ENCODE measurements at places on chromosomes 16 and 17.

DNA sequence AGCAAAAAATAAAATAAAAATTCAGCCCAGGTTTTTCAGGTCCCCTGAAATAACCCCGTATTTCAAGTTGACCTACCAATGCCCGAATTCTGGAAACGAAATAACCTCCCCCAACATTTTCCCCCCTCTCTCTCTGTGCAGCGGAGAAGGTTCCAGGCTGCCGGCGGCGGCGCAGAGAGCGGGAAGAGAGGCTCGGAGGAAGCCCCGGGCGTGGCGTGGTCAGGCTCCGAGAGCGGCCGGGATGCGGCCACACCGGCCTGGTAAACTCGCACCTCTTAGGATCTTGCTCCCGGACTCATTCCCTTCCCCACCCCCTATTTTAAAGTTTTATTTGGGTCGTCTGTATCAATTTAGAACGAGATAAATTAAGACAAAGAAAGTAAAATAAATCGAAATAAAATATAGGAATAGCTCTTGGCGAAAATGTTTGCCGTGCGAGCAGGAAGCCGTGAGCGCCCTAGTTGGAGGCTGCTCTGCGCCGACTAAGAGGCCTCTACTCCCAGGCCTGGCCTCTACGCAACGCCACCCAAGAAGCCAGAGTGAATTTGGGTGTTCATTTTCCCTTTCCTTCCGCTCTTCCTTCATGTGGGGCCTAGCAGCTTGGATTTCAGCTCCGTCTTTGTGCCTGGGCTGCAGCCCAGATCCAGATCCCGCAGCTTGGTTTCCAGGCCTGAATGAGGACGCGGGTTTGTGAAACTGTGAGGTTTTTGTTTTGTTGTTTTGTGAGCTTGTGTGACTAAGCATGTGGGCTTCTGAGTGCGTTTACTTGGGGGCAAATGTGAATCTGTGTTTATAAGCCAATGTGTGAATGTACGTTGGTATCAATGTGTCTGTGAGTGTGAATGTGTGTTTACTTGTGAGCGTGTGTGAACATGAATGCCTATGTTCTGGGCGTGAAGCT, 1.5 kb upstream of the HOXB6 start:
- no peak for DNase-seq

DNA sequence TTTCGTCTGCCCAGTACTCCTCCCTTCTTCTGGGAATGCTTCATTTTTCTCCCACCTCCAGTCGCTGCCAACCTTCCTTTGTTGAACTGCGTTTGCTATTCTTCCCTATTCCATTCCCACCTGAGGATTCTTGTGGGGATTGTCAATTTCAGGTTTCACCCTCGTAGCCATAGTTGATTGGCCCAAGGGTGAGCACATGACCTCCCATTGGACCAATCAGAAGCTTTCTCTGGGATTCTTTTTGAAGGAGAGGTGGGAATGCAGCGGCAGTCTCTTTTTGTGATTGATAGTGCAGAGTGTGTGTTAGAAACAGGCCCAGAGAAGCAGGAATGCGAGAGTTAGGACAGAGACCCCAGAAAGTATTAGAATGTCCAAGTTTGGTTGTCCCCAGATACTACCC, 49.1 kb upstream of the GPRC5B start:
- DNase-seq, result no peak

DNA sequence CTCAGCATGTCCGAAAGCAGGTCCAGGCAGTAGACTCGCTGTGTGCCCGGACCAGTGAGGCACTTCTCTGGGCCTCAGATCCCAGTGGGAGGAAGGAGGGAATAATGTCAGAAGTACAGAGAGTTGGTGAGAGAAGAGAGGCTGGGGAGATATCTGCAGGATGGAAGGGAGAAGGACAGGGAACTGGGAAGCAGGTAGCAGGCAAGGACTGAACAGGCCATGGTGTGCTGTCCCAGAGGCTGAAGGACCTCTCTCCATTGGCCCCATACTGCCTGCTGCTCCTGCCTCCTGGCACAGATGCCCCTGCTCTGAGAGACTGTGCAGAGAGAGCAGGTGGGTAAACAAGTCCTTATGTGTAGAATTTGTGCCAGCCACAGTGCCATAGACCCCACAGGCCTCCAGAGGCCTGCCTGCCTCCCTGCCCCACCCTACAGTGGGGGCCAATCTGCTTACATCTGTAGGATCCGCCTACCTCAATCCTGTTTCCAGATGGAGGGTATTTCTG, 34.2 kb upstream of the CRHR1 start:
- no peak for DNase-seq

GRCh38 chr17:2503627-2504026, 8.1 kb downstream of the METTL16 start:
- no peak for DNase-seq

DNA sequence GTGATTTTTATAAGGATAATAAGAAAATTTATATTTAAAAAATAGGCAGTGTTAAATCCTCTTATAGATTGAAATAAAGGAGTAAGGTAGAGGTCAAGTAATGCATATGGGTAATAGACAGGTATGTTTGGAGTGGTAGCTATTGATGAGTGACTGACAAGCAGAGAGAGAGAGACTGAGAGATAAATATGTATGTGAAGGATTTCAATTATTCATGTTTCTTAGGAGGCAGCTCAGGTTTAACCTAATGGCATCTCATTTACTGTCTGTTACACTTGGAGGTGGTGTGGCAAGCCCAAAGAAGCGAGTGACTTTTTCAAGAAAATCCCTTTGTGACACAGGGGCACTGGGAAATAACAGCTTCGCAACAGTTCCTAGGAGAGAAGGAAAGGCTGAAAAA, 120.2 kb downstream of the KIF2B start:
- DNase-seq, result no peak

- no peak for DNase-seq
These were observed 20.9 kb downstream of the SMIM36 start for GRCh38 chr17:55490376-55490775.

GRCh38 chr17:10290041-10290440, 82.8 kb downstream of the MYH13 start:
- no peak for DNase-seq

DNA sequence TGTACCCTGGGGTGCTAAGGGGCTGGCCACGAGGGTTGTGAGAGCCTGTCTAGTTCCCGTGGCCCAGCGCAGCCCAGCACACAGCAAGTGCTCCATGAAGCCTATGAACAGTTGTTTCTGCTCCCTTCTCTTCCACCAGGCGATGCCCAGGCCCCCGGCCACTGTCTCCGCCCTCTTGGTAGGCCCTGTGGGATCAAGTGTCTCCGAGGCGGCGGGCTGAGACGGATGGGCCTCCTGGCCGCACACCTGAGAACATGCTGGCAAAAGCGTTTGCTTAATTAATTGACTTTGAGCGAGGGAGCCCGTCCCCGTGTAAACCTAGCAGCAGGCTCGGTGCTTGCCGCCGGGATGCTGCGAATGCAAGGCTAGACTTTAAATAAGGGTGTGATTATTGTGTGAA, 129.7 kb upstream of the GSE1 start:
- DNase-seq, result no peak

GRCh38 chr16:62445909-62446308, 409.7 kb upstream of the CDH8 start:
- DNase-seq, result no peak

DNA sequence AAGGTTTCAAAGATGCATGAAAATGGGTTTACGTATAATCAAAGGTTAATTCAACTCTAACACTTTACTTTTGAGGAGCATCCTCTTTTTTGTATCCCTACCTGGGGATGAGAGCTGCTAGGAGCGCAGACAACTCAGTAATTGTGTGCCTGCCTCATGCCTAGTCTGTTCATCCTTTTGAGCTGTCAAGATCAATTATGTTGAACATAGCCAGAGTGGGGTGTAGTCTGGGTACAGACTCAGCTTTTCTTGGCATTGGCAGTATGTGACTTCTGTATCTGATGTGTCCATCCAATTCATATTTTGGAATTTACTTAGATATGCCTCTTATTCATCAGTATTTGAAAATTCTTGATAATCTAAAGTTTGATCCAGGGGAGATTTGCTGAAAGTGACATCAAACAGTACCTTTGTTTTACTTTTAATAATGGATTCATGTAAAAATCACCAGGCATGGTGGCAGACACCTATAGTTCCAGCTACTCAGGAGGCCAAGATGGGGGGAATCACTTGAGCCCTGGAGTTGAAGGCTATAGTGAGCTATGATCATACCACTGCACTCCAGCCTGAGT, 24.1 kb downstream of the PRKCA start:
- DNase-seq, result no peak

Measured in EH (cell line).